Effector CD4-positive, alpha-beta T cell (primary cell): ENCODE measurements at places on chromosomes 4 and X.

DNA sequence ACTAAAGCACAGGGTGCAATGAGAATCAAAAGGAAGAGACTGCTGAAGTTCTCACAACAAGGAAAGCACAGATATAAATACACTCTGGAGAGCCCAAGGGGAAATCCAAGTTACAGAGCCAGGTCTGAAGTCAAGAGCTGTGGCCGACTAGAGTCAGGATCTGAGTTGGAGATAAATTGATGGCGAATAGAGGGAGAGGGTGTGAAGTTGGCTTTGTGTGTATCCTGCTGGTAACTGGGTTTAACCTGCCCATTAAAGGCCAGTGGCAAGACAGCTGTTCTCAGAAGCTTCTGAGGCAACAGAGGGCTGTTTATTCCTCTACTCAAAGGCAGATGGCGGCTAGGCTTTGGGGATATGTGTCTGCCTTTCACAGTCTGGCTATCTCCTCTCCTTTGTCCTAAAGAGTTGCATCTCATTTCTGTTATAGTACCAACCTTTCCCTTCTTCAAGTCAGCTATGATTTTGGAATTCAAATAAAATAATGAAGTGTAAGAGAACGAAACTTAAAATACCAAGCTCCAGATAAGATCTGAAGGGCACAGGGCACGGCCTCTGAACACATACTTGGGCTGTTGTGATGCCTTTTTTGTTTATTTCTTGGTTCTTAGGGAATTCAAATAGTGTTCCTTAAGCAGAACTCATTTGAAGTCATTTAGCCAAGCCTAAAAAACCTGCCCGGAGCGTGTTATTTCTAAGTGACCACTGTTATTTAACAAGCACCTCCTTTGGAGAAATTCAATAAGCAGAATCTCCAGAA, 142.1 kb downstream of the APBB2 start:
- DNase-seq: no peak

- DNase-seq: no peak
These were observed 37.9 kb upstream of the TRPC3 start for GRCh38 chr4:121989715-121990114.

GRCh38 chrX:38881727-38882126, 80.5 kb downstream of the MID1IP1 start:
- no peak for DNase-seq

DNA sequence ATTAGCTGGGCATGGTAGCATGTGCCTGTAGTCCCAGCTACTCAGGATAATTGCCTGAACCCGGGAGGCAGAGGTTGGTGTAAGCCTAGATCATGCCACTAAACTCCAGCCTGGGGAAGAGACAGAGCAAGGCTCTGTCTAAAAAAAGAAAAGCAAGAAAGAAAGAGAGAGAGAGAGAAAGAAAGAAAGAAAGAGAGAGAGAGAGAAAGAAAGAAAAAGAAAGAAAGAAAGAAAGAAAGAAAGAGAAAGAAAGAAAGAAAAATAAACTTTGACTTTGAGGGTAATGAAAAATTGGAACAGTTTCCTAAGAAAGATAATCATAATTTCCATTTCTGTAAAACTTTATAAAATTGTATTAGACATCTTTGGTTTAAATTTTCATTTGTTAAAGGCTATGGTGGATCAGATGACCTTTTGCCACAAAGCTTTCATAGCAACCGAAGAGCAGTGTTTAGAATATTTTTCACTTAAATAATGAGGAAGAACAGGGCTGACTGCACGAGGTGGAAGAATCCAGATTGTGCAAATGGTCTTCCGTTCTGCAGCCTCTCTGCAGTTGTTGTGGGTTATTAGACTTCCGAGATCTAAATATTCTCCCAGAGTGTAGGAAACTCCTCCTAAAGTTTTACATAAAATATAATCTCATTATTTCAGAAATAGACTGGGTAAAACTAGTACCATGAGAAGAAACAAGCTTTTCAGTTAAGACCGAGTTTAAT, 55.9 kb downstream of the RBM47 start:
- no peak for DNase-seq

- DNase-seq: no peak
These were observed 323.2 kb upstream of the NOCT start for GRCh38 chr4:138692411-138692810.

- DNase-seq: no peak
These were observed 1755.5 kb downstream of the PCDH19 start for GRCh38 chrX:98654565-98654964.

GRCh38 chrX:38848671-38849455, 47.6 kb downstream of the MID1IP1 start:
- DNase-seq: no peak

DNA sequence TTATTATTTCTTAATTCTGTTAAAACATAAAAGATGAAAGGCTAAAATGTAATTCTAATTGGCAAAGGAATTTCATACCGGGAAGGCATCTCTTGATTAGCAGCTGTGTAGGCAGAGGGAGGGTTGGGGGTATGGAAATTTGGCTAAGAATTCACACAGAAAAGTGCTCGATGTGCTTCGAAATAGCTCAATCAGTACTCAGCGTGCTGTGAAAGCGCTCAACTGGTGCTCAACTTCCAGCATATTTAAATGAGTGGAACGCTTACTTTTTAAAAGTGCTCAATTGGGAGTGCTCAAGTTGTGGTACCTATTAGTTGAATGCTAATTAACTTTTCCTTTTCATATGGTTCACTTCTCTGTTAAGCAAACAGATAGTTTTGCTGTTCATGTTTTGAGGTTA, 695.9 kb upstream of the ATOH1 start:
- no peak for DNase-seq

GRCh38 chr4:183431614-183432013, 12.8 kb upstream of the CDKN2AIP start:
- no peak for DNase-seq

DNA sequence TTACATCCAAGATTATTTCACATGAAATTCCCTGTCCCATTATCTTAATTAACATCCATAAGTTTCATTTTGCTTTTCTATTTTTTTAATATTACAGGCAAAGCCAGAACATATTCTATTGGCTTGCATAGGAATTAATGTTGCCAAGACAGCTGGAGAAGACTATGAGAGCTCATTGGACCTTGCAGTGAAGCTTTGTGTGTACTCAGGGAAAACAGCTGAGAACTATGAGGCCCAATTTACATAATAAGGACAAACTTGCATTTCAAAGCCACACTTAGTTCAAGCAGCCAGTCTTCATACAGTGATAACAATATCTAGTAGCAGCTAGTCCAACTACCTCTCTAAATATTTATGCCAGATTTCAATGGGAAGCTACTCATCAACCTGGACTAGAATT, 134.4 kb downstream of the DDX53 start:
- no peak for DNase-seq

GRCh38 chrX:95622200-95622599, 1062.4 kb upstream of the DIAPH2 start:
- no peak for DNase-seq

DNA sequence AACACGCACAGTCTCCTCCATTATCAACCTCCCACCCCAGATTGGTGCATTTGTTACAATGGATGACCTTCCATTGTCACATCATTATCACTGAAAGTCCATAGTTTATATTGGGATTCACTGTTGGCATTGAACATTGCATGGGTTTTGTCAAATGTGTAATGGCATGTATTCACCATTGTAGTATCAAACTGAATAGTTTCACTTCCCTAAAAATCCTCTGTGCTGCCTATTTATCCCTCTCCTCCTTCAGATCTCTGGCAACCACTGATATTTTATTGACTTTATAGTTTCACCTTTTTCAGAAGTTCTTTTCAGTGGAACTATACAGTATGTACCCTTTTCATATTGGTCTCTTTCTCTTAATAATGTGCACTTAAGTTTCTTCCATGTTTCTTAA, 1565.4 kb downstream of the PCDH18 start:
- no peak for DNase-seq

DNA sequence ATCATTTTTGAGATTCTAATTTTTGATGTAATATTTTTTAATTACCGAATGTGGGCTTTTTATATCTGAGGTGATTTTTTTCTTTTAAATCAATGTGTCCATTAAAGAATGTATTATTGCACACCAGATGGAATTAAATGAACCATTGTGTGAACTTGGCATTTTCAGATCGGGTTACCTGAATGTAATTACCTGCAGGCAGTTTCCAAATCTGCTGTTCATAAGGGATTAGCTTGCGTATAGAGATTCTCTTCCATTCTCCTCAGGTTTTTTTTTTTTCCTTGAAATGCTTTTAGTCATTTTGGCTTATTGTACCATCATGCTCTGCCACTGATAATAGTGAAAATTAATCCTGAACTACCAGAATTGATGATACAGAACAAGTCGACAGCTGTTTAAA, 511.5 kb upstream of the ATOH1 start:
- no peak for DNase-seq

DNA sequence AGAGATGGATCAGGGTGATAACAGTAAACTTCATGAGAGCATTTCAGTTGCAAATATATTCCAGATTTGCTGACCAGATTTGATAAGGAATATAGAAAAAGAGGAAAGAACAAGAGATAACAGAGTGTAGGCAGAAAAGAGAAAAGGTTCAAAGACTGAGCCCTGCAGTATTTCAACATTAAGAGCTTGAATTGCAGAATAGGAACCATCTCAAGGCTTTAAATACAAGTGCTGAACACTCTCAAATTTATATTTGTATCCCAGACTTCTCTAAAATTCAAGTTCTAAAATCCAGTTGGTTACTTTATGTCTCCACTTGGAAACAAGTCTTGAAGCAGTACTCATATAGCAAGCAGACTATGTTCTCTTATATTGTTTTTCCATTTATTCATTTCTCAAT, 9.7 kb upstream of the MYOZ2 start:
- DNase-seq: no peak

GRCh38 chr4:159363361-159363760, 260.5 kb downstream of the RAPGEF2 start:
- DNase-seq: no peak

DNA sequence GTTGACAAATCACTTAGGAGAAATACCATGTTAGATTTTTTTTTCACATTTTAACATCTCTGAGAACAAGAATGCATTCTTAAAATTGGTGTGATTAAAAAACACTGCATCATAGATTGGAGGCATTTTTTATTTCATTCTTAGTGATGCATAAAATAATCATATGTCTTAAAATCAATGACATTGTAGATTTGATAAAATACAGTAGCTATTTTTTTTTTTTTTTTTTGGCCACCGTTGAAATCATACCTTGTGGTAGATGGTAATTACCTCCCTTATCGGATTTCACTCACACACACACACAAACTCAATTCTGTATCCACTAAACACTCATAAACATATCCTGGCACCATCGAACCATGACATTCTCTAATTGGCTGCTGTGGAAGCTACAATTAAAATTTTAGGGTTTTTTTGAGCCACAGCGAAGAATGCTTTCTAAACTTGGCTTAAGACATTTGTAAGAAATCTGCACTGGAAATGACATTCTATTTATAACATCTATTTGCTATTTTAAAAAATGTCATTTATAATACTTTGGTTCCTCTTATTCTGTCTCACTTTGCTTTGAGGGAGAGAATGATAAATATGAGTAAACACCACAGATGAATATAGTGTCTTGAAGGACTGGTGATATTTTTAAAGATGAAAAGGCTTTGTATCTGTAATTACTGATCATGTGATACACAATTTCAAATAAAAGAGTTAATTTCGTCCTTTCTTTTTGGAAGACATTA, 60.1 kb downstream of the CCSER1 start:
- DNase-seq: no peak

DNA sequence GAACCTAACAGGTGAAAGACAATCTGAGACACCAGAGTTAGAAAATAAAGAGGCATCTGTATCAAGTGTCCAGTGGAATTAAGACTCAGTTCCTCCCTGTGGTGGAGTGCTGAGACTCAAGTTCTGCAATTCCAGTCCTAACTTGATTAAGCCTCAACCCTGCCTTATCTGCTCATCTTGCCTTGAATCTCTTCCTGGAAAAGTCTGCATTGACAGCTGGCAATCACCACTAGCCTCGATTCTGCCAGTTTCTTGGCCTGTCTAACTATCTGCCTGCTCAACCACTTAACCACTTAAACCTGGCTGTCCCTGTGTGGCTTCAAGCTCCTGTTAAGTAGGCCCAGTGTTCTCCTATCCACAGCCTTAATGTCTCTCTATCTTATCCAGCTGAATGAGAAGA, 22.4 kb upstream of the NEIL3 start:
- DNase-seq: no peak

DNA sequence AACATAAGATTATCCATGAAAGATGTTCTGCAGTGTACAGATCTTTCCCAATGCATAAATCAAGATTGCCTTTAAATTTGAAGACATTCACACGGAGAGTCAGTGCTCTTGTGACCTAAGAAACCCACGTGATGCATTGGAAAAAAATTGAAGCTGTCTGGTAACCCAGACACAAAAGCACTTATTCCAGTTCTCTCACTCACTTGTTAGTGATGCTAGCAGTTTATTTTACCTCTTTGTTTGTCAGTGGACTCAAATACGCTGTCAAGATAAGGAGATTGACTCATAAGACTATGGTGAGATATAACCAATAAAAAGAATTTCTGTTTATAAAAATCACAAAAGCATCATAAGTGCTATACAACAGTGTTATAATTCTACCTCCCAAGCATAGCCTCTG, 245.8 kb upstream of the SMIM31 start:
- no peak for DNase-seq

DNA sequence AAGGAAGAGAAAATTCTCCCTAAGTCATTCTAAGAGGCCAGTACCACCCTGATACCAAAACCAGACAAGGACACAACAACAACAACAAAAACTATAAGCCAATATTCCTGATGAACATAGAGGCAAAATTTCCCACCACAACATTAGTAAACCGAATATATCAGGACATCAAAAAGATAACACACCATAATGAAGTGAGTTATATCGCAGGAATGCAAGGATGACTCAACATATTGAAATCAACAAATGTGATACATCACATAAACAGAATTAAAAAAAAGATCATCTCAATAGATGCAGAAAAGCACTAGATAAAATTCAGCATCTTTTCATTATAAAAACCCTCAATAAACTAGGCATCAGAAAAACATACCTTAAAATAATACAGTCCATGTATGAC, 1844.4 kb upstream of the PCDH10 start:
- no peak for DNase-seq

DNA sequence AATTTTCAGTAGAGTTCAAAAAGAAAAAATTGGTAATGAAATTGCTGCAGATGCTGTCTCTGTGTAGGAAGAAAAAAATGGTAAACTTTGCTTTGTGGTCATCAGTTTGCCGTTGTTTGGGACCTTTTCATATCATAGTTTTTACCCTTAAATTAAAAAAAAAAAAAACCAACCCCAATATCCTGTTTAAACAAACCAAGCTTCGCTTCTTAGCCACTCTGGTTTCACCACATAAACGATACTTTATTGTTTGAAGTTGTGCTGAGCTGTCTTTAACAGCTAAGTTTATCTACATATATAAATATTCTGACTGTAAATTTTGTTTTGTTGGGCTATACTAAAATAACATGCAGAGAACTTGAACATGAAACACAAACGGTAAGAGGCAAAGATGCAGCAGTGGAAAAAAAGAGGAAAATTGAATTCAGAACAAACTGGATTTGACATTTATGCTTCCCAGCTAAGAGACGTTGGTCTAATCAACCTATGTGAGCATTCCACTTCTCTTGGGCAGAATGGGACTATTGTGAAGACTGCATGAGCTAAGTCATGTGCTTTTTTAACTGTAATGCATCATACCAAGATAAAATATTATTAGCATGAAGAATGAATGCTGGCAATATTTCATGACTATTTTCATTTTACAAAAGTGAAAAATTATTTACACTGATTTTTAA, 15.7 kb upstream of the H2AZ1 start:
- DNase-seq: no peak
